Heart left ventricle (tissue), 16 donors: ENCODE measurements at places on chromosomes 12 and 14. TPM values are rescaled to one million over a fixed set of nuclear protein-coding genes. Genes with fewer than 3 reads are reported as not detected.

FITM1 gene
- 247 TPM for total RNA-seq

MFAP5 gene
- 23.7 TPM for total RNA-seq

MORN3 gene
- 0.20 TPM for total RNA-seq

KDM5A gene
- 34.6 TPM for total RNA-seq

SLC25A47 gene
- total RNA-seq: not detected

TDRD9 gene
- 1.4 TPM for total RNA-seq

LRFN5 gene
- total RNA-seq: 0.38 TPM

MYBPC1 gene
- total RNA-seq: 2.2 TPM

CIDEB gene
- total RNA-seq: 3.0 TPM

ANKRD9 gene
- total RNA-seq: 231 TPM

GPR33 gene
- not detected for total RNA-seq

ESR2 gene
- 0.67 TPM for total RNA-seq

DACT1 gene
- 3.3 TPM for total RNA-seq

PNMA1 gene
- total RNA-seq: 22.3 TPM

OR4N2 gene
- total RNA-seq: not detected

DEGS2 gene
- total RNA-seq: not detected

GUCY2C gene
- total RNA-seq: not detected

CFL2 gene
- 381 TPM for total RNA-seq

NFE2 gene
- 0.32 TPM for total RNA-seq

NGB gene
- not detected for total RNA-seq

BMP4 gene
- total RNA-seq: 7.4 TPM

ACOT6 gene
- total RNA-seq: 0.36 TPM

HSP90B1 gene
- 518 TPM for total RNA-seq

PAPOLA gene
- total RNA-seq: 147 TPM

CLEC2A gene
- total RNA-seq: not detected

GALNT4 gene
- 5.4 TPM for total RNA-seq

HOXC12 gene
- not detected for total RNA-seq

PTHLH gene
- total RNA-seq: 0.67 TPM

RAD51AP1 gene
- 8.2 TPM for total RNA-seq

RNASE3 gene
- total RNA-seq: not detected

TSPAN19 gene
- not detected for total RNA-seq

KRT80 gene
- not detected for total RNA-seq

RFX4 gene
- not detected for total RNA-seq

SERPINA5 gene
- 4.5 TPM for total RNA-seq

CNTN1 gene
- total RNA-seq: 0.13 TPM

EIF2S3B gene
- 0.50 TPM for total RNA-seq

EFS gene
- 3.3 TPM for total RNA-seq

TMEM30B gene
- 2.4 TPM for total RNA-seq

ANKRD52 gene
- 40.6 TPM for total RNA-seq
